Natural killer cell (primary cell): ENCODE measurements at places on chromosomes 1 and 21. TPM values are rescaled to one million over a fixed set of nuclear protein-coding genes. Genes with fewer than 3 reads are reported as not detected.

DNA sequence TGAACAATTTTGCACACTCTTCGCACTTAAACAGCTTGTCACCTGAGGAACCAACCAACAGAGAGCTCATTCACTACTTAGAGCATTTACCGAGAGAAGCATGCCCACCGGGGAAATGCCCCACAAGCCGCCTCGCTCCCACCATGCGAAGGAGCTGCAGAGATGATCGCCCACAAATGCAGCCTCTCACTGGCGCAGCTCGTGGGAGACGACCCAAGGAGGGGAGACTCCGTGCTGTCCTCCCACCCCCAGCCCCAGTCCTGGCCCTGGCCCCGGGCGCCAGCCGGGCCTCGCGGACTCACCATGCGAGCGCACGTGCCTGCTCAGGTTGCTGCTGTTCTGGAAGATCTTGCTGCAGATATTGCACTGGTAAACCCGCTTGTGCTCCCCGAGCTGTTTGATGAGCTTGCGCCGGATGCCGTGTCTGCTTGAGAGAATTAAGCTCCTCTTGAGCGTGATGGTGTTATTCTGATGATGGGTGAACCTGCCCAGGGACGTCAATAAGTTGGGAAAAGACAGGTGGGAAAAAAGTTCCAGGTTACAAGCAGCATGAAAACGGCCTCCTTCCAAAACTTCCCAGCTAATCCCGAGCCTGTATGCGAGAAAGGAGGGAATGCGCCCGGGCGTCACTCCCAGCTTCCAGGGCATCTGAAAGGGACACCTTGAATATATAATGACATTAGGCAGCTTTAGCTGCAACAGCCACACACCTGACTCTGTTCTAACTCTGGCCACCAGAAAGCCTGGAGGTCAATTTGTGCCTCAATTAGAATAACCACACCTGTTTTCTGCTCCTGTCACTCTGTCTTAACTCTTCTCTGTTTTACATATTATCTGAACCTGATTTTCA is 42.8 kb downstream of the PRDM15 start:
- DNase-seq = no peak

- no peak for DNase-seq
Measured at GRCh38 chr1:239952348-239953308, 139.1 kb upstream of the FMN2 start.

GRCh38 chr1:14310476-14310875 is 288.0 kb upstream of the KAZN start:
- no peak for DNase-seq

- no peak for DNase-seq
Measured at GRCh38 chr1:203547147-203547546, 53.2 kb downstream of the OPTC start.

- no peak for DNase-seq
Measured at GRCh38 chr21:37770461-37770860, 145.8 kb downstream of the KCNJ6 start.

DNA sequence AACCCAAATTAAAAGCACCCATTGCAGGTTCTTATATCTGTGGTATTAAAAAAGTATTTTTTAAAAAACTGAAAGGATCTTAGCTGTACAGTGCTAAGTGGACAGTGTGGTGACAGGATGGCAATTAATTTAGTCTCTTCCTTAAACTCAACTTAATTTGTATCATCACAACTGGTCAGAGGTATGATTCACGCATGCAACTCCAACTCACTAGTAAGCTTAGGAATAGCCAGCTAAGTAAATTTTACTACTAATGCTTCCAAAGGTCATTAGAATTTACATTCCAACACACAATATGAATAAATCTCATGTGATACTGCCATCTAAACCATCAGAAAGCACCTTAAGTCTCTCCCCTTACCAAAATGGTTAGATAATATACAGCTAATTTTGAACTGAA is 35.4 kb downstream of the ENAH start:
- no peak for DNase-seq

DNA sequence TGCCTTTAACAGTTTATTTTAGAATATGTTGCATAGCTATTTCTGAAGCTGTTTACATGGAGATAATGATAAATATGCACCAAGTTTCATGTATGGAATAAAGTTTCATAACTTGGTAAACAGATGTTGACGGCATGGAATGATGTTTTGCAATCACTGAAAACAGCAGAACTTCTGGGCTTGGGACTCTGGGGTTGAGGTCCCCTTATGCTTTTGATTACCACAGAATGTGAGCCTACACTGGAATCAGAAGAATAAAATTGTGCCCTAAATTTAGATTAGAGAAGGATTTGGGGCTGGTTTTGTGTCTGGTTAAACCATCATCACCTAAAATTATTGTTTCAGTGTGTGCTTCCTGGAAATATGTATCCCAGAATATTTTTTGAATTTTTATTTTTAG is 11.1 kb downstream of the KRTAP24-1 start:
- DNase-seq = no peak

- no peak for DNase-seq
Measured at GRCh38 chr21:43194303-43195120, 25.7 kb downstream of the CRYAA start.

DNA sequence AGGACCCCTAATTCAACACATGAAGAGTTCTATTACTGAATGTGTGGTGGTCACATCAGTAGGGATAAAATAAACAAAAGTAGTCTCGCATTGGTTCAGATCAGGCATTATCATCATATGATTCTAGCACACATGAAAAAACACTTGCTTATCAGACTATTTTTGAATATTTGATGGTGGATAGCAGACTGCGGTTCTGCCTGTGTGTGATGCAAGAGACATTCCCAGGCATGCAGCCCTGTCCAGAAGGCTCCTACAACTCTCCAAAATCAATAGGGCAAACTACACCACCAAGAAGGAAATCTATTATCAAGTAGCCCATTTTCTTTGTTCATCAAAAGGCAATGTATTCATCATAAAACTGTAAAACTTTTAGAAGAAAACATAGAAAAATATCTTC is 304.7 kb downstream of the DUSP10 start:
- DNase-seq = no peak

- DNase-seq = no peak
Measured at GRCh38 chr1:204885288-204885711, 14.6 kb downstream of the NFASC start.

GRCh38 chr1:29238620-29239002 is 2.3 kb downstream of the PTPRU start:
- no peak for DNase-seq

GRCh38 chr1:178418284-178418955 is 78.3 kb downstream of the CLEC20A start:
- DNase-seq = no peak

DNA sequence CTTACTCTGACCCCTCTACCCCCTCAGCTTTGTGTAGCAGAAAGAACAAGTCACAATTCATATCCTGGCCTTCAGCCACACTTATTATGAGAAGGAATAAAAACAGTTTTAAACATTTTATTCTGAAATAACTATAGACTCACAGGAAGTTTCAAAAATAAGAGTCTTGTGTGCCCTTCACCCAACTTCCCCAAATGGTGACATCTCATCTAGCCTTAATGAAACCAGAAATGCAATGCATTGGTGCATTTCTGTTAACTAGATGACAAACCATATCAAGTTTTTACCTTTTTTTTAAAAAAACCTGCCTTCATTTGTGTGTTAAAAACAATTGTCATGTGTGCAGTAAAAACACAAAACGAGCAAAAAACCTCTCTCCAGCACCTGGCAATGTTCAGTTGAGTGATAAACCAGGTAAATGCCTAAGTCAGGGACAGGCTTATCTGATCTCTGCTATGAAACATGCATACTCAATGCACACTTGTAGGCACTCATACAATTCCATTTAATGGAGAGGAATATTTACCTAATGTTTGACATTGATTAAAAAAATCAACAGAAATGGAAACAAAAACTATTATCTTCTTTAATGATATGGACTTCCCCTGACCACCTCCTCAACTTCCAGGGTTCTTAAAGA is 51.5 kb downstream of the SH3BGR start:
- no peak for DNase-seq

- no peak for DNase-seq
Measured at GRCh38 chr21:36048357-36048756, 12.0 kb downstream of the SETD4 start.

DNA sequence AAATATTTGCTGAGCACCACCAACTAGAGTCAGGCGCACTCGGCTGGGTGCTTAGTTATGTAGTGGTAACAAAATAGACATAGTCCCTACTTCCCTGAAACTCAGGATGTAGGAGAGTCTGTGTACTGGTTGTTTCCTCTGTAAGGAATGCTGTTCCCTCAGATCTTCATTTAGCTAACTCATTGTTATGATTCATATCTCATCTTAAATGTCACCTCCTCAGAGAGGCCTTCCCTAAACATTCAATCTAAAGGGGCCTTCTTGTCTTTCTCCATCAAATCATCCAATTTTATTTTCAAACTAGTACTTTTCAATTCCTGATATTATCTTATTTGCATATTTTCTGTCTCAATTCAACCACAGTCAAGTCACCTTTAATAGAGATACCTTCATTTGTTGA is 132.9 kb downstream of the PIK3R3 start:
- DNase-seq = no peak

- no peak for DNase-seq
Measured at GRCh38 chr1:229862017-229862774, 204.8 kb upstream of the GALNT2 start.

DNA sequence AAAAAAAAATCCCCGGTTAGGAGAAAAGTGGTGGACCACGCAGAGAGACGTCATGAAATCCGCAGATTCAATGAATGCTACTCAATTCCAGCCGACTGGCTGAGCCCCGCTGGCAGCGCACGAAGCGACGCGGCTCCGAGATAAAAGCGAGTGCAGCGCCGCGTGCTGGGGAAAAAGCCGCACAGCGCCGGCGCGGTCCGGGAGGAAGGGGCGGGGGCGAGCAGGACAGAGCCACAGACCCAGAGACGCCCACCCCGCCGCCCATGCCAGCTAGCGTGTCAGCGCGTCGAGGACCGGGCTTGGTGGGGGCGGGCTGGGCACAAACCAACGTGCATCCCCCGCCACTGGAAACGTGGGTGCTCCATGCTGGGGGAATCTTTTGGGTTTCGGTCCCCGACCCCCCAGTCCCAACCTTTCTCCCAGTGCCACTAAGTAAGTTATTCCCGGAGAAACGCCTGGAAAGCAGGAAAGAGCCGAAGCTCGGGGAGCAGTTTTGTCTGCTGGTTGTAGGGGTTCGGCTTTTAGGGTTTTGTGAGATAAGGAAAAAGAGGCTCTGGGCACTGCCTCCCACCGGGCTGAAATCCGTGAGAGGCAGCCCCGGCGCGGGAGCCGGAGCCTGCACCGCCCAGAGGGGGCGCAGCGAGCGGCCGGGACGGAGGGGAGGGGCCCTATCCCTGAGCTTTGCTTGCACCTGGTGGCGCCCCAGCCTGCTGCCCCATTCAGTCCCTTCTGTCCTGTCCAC is at the start of gene KCNJ6:
Gene KCNJ6, minus strand, starts transcription at position 148 of the 742 bp plus-strand sequence. CDS start 75,775 bp downstream, outside the sequence.
- no peak for DNase-seq

GRCh38 chr1:8247811-8248436 is 70.0 kb upstream of the SLC45A1 start:
- no peak for DNase-seq

DNA sequence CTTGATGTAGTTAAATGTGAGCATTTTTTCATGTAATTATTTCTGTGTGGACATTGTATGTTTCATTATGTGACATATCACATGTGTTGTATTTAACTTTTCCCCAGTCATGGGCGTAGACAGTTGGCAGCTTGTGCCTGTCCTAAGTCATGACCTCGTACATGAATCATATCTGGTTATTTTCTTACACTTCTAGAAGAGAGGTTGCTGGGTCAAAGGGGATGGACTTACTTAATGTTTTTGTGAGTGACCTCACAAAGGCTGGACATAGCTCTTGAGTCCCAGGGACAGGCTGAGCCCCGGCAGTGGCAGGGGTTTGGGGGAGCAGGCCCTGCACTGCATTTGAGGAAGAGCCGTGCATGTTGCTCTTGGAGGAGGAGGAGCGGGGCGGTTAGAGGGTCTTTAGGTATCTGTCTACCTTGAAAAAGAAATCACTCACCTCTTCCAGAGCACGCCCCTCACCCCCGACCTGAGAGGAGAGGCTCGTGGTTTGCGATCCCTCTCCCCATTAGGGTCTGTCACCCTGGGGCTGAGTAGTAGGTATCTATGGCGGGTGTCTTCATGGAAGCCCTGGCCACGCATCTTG is 16.4 kb downstream of the IFNGR2 start:
- DNase-seq = no peak

DNA sequence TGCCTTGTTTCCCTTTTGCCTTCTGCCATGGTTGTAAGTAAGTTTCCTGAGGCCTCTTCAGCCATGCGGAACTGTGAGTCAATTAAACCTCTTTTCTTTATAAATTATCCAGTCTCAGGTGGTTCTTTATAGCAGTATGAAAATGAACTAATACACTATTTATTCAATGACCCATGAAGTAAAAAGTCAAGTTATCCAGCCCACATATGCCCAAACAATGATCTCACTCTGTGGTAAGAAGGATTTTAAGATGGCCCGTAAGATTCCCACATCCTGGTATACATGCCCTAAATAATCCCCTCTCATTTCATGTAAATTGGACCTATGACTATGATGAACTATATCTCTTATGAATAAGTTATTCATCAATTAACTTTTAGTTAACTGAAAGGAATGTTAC is 1008.3 kb upstream of the B3GALT2 start:
- no peak for DNase-seq

DNA sequence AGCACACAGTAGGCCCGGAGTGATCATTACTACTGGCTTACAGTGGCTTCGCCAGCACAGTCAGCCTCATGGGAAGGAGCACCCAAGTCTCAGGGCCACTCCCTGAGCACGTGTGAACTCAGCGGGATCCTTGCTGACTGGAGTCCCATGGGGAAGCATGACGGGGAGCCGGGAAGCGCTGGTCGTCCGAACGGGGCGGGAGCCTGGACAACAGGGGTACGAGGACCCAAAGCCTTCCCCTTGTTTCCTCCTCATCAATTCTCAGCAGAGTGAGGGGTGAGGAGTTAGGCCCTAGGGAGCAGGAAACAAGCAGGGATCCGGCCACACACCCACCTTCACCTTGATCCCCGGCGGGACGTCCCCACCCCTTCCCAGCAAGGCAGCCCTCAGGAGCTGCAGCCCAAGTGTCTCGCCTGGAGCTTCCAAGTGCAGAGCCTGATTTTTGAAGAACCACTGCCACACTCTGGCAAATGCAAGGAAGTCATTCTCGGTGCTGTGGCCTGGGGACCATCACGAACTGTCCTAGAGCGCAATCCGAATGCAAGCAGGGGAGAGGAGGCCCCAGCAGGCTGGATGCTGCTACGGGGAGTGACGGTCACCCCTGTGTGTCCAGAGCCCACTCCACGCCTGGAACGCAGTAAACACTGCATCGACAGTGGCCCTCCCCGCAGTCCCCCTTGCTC is 35.5 kb downstream of the TOMM20 start:
- no peak for DNase-seq

PAQR6 gene
- 2.6 TPM for total RNA-seq

OR10J1 gene
- not detected for total RNA-seq

LEFTY2 gene
- total RNA-seq = not detected

GPR89A gene
- 31.9 TPM for total RNA-seq

ACOT11 gene
- 0.61 TPM for total RNA-seq

RSPO1 gene
- total RNA-seq = not detected

RNF186 gene
- total RNA-seq = not detected

OR14K1 gene
- not detected for total RNA-seq

PDZK1 gene
- total RNA-seq = 1.4 TPM

NBPF10 gene
- 4.9 TPM for total RNA-seq

OR2T2 gene
- not detected for total RNA-seq

TMPRSS15 gene
- not detected for total RNA-seq

TAS1R1 gene
- total RNA-seq = not detected
